ENCODE measurements at places on chromosomes 2 and 18.

DNA sequence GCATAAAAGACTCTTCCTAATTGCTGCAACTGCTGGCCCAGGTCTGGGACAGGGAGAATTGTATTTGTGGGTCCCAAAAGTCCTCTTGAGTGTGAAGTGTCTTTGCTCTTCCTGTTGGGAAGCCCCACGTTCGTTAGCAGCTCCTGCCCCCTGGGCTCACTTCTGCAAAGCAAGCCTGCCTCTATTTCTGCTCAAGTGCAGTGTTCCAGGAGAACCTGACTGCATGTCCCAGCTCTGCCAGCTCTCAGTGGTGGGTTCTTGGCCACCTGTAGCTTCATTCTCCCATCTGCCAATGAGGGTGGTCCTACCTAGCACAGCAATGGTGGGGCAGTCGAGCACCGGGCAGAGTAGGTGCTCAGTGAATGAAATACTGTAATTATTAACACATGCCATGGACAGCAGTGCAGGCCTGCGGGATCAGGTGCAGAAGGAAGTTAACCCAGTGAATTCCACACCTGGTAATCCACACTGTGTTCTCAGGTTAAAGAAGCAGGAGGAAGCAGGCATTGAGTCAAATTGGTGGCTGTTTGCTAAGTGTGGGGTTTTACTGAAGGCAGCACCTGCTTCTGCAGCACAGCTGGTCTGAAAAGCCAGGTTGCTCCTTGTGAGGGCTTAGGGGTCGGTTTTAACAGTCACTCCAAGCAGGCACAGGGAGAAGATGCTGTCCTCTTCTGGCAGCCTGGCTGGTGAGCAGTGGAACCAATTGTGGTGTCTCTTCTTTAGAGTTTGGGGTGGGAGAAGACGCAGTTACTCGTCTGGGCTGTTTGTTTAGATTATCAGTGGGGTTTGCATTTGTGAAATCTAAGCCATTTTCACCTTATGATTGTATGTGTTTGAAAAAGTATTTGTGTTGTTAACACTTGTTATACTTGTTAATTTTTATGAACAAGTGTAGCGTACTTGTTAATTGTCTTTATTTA, 54.3 kb downstream of the DGKD start:
- no peak for DNase-seq

DNA sequence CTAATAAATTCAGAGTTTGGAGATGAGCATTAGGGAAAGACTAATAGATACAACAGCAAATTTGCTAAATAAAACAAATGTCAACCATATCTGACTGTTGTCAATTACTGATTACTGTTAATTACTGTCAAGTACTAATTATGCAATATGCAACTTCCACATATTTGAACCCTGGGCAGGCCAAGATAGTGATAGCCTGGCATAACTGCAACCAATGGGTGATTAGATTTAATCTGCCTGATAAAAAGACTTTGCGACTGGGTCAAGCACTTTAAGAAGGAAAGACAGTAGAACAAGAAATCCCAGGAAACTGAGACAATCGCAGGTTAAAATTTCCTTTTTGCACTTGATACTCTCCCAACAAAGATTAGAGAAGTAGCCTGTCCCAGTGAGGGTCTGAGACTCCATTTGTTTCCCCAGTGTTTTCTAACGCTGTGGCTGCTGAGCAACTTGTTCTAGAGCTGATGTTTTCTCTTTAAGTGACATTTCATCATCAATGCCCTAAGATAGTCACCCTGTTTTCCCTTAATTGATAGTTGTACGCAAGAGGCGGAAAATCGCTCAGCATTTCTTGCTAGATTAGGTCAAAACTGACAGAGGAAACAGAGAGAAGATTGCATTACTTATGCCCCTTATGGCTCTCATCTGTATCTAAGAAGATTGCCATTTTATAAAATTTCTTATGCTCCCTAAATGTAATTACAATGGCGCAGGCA, 17.8 kb downstream of the ARHGAP15 start:
- DNase-seq, result no peak

DNA sequence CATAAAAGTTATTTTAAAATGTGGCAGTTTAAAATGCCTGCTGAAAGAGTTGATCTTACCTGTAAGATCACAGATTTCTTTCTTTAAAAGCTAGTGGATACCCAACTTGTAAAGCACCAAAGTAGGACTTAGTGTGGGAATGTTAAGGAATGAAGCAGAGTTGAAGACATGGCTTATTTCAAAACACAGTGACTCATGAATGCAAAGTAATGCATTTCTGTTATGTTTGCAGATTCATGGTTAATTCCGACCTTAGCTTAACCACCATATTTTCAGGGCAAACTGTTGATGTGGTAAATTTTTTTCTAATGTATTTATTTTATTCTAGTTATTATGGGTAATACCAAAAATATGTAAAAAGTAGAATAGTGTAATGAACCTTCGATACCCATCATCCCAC, 206.8 kb upstream of the FOSL2 start:
- DNase-seq, result no peak

DNA sequence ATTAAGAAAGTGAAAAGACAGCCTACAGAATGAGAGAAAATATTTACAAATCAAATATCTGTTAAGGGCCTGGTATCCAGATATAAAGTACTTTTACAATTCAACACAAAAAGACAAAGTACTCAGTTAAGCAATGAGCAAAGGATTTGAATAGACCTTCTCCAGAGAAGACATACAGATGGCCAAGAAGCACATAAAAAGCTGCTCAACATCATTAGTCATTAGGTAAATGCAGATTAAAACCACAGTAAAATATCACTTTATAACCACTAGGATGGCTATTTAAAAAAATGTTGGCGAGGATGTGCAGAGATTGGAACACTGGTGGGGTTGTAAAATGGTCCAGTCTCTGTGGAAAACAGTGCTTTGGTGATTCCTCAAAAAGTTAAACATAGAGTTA, 38.9 kb downstream of the RAB31 start:
- no peak for DNase-seq

DNA sequence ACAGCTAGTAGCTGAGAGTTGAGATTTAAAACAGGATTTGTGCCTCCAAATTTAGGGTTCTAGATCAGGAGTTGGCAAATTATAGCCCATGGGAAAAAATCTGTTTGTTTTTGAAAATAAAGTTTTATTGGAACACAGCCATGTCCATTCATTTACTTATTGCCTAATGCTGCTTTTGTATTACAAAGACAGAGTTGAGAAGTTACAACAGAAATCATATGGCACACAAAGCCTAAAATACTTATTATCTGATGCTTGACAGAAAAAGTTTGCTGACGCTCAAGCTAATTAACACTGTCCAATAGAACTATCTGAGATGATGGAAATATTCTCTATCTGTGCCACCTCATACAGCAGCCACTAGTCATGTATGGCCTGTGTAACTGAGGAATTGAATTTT, 229.1 kb upstream of the RASGRP3 start:
- DNase-seq, result no peak

GRCh38 chr18:57640749-57641148, 19.1 kb upstream of the NARS1 start:
- DNase-seq, result no peak

- no peak for DNase-seq
Observed at GRCh38 chr2:120576509-120577474, 158.9 kb upstream of the GLI2 start.

- DNase-seq, result no peak
Observed at GRCh38 chr2:46954951-46955571, 39.5 kb upstream of the MCFD2 start.

DNA sequence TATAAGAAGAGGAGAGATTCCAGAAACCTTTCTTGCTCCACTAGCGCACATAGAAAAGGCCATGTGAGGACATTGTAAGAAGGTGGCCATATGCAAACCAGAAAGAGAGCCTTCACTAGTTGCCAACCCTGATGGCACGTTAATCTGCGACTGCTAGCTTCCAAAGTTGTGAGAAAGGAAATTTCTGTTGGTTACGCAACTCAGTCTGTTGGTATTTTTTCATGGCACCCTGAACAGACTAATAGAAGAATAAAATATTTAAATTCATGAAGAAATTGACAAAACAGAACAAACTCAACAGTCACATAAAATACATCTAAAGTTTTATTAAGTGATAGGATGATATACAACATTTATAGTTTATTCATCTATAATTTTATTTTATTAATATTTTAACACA, 625.9 kb upstream of the NRXN1 start:
- DNase-seq, result no peak

- DNase-seq, result no peak
Observed at GRCh38 chr18:62445386-62445917, 77.4 kb upstream of the ZCCHC2 start.

DNA sequence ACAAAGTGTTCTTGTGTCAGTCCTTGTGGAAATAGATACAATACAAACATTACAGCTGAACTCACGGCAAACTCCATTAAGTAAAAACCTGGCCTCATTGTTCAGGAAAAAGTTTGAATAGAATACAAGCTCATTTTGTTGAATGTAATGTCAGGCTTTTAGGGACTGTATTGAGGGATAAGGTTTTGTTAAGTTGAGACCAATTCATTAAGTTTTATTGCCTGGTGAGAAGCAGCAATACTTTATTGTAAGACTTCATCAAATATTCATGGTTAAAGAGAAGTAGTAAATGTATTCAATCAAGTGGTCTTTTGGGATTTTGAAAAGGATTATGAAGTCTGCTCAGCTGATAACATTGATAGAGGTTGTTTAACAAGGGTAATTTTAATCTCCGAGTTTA, 35.4 kb upstream of the METAP1D start:
- no peak for DNase-seq

- no peak for DNase-seq
Observed at GRCh38 chr2:221337957-221338685, 234.0 kb downstream of the EPHA4 start.

- DNase-seq, result no peak
Observed at GRCh38 chr2:221529177-221529942, 42.7 kb downstream of the EPHA4 start.

DNA sequence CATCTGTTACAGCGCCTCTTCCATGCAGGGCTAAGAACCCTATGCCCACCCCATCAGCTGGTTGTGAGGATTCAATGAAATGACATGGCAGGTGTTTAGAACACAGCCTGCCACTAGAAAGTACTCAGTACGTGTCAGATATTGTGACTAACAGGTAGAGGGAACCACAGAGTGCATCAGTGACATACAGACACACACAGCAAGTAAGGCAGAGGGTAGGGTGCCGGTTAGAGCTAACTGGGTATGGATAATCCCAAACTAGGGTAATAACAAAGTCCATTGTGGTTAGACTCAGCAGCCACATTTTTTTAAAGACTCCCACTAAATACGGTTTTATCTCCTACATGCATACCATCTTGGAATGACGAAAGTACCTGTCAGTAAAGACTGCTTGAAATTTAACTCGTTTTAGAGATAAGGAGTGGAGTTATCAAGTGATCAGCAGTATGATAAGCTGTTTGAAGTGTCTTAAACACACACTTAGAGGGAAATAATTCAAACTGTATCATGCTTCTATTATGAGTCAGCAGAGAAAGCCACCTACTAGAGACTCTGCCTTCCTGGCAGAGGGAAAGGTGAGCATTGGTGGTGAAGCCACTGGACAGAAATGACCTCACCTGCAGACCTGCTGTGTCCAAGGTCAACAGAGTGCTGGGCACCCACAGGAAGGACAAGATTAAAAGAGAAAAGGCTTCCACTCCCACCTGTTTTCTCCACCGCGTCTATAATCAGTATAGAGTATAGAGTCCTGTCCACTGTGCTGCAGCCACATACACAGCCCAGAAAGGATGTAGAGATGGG, 20.6 kb downstream of the MPPE1 start:
- DNase-seq, result no peak

- DNase-seq, result no peak
Observed at GRCh38 chr18:78903436-78904178, 76.0 kb upstream of the SALL3 start.

DNA sequence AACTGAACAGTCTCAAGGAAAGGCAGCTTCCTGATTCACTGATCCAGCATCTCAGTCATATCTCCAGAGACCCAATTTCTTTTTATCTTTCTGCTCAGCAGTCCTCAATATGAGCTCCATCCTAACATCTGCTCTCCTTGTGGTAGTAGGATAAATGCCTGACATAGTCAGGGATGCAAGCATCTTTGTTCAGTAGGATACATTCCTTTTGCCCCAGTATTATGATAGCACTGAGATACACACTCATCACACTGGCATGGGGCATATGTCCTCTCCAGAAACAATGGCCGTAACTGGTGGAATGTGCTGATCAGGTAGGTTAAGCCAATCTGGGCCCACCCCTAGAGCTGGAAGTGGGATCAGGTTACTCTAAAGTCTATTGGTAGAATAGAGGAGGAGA, 207.2 kb downstream of the ETAA1 start:
- no peak for DNase-seq

GRCh38 chr2:50597206-50597605, 434.7 kb downstream of the NRXN1 start:
- no peak for DNase-seq

GRCh38 chr2:68379184-68379708, 14.2 kb downstream of the PLEK start:
- no peak for DNase-seq

DNA sequence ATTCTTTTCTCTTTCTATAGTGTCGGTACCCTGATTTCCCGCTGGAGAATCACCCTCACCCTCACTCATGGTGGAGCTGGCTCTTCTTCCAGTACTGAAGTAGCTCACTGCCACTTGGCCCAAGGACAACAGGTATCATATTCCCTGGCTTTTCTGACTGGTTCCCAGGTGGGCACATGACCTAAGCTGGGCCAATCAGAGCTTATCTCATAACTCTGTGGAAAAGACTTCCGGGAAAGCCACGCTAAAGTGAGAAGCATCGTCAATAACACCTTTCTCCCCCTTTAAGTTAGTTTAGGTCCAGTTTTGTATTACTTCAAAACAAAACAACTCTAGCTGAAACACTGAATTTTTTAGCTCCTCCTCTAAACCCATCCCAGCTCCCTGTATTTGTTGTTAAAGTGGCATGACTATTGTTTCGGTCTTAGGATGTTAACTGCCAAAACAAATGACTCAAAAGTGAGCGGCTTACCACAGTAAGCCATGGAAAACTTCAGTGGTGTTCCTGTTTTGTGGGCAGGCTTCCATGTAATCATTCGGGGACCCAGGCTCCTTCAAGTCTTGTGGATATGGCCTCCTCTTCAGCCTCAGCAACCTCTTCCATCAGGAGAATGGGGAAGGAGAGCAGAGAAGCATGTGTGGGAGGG, 137.4 kb upstream of the DLX2 start:
- no peak for DNase-seq

DNA sequence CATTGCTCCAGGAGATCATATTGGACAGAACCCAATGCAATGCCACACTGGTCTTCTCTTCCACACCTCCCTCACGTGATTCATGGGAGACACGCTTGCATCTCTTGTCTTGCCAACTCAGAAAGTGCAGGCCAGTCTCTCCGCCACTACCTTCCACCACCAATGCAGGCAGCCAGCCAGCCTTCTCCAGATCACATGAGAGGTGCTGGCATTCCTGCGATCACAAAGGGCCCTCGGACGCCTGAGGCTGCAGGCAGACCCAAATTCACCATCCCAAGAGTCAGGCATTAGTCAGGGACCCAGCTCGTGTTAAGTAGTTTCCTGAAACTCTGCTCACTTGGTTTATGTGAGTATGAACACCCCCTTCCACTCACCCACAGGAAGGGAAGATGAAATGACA, 437.0 kb upstream of the ETAA1 start:
- DNase-seq, result no peak

All from T-helper 17 cell (primary cell).